ENCODE measurements at places on chromosomes 1 and 21. TPM values are rescaled to one million over a fixed set of nuclear protein-coding genes. Genes with fewer than 3 reads are reported as not detected.

DNA sequence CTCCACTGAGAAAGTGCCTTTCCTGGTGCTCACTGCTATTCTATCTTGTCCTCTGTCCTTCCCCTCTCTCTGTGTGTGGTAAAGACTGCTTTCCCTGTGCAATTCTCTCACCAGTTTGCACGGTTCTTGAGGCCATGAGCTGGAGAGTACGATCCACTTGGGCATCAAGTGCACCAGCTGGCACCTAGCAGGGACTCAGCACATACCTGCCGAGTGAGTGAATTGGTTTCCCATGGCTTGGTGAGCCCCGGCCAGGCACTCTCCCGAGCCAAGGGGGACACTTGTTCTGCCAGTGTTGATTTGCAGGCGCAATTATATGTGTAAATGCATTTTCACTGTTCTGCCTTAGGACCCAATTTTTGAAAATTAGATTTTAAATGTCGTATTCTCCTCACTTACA is 313.5 kb downstream of the DISC1 start:
- no peak for DNase-seq

- DNase-seq = no peak
These were observed 656.3 kb downstream of the PTPRC start for GRCh38 chr1:199295107-199295506.

GRCh38 chr1:157966031-157966537 is 27.4 kb upstream of the KIRREL1 start:
- DNase-seq = no peak

GRCh38 chr21:44849616-44850130 is 23.8 kb downstream of the PTTG1IP start:
- DNase-seq = no peak

DNA sequence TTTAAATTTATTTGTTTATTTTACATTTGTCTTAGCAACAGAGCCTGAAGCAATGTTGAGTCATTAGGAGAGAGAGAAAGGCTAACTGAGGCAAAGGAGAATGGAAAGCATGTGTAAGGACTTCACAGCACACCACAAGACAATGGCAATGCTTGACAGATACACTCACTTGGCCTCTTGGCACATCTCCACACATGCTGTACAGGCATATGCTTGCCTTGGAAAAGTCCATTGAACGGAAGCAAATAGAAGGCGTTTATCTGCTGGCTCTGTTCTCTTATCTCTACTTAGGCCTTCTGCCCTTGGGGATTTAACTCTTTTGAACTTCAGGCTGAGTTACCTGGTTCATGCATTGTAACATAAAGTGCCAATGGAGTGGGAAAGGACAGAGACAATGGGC is 262.2 kb upstream of the POU3F1 start:
- DNase-seq = no peak

GRCh38 chr1:53046930-53047329 is 15.1 kb upstream of the PODN start:
- peak; percentile 68 for DNase-seq

- DNase-seq = no peak
These were observed 54.9 kb upstream of the RUNX3 start for GRCh38 chr1:24984800-24985522.

- no peak for DNase-seq
These were observed 193.9 kb upstream of the LMO4 start for GRCh38 chr1:87134625-87135328.

GRCh38 chr1:22176258-22176657 is 33.4 kb upstream of the WNT4 start:
- DNase-seq = no peak

GRCh38 chr1:232283864-232284263 is 346.1 kb downstream of the SIPA1L2 start:
- no peak for DNase-seq

- DNase-seq = no peak
These were observed 357.0 kb upstream of the PTBP2 start for GRCh38 chr1:96364576-96364975.

GRCh38 chr1:24643363-24644099 is 429 bp downstream of the SRRM1 start:
- DNase-seq = peak; percentile 17

DNA sequence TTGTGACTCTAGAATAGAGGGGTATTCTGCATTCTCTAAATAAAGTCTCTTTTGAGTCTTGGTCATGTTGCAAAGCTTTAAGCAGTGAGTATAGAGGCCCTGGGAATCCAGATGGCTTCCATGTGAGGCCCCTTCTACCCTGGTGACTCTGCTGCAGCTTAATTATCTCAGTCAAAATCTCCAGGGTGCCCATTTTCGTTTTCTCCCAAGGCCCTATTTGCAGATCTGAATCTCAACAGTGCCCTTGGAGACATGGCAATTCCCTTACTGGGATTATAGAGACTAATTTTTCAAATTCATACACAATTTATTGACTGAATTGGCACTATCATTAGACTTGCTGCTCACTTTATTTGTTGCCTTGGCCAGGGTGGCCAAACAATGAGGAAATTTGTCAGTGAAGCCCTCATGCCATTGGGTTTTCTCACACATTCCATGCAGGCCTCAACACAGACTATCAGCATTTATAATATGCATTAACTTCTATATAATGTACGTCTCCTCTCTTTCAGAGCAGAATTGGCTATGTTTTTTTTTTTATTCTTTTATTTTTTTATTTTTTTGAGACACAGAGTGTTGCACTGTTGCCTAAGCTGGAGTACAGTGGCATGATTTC is 35.1 kb downstream of the PROX1 start:
- DNase-seq = no peak

DNA sequence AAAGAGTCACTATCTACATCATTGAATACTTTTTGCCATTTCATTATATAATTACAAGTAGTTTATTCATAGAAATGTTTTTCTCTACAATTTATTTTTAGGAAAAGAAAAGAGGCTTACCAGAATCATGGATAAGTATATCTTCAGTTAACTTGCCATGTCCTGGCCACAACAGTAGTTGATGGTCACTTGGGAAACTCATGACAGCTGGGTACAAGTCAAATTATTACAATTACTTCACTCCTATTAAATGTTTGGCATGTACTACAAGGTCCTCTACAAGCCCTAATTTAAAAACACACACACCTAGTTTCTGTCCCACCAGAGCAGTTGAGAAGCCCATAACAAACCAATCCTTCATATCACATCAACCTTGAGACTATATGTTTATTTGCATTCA is 29.4 kb downstream of the PALMD start:
- no peak for DNase-seq

GRCh38 chr1:56105397-56105796 is 474.0 kb downstream of the PLPP3 start:
- DNase-seq = no peak

- DNase-seq = no peak
These were observed 30.3 kb upstream of the PPP2R5A start for GRCh38 chr1:212254853-212255363.

GRCh38 chr1:10302416-10302815 is 92.0 kb downstream of the KIF1B start:
- no peak for DNase-seq

DNA sequence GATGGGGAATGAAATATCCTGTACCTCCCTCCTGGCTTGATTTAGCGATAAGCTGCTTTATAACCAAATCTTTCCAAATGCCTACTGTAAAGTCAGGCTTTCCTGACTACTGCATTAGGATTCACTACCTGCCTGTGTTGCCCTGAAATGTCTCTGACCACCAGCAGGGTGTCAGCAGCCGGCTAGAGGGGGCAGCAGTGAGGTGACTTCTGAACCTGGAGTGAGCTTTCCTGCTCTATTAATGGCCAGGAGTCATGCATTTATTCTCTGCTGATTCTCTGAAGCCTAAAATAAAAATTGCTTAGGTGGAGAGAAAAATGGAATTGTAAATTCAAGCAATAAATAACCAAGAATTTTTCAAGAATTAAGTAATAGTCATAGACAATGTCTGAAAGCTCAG is 2.5 kb downstream of the BACE2 start:
- peak; percentile 51 for DNase-seq

DNA sequence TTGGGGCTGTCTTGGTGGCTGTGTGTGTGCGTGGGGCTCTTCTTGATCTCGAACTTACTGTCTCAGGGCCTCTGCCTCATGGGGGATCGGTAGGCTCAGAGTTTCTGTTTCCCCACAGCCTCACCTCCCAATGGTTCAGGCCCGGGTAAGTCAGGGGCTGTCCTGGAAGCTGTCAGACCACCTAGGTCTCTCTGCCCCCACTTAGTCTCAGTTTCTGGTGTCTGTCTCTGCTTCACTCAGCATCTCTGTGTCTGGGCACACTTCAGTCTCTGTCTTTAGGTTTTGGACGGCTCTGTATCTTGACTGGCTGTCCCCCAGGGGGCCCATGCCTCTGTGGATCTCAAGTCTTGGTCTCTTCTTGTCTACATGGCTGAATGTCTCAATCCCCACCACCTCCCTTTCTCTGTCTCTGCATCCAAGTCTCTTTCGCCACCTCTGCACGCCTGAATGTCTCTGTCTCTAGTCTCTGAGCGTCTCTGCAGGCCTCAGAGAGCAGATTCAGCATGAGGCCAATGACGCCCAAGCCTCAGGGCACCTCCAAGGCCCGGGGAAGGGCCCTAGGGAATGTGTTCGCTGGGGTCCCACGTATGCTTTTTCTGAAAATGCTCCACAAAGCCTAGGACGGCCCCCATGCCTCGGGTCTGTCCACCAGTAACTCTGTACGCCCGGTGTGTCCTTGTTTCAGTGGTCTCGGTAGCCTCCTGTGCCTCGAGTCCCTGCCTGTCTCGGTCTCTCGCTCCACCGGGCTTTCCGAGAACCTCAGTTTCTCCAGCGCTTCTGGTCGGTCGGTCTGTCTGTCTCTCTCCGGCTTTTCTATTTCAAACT is 818 bp downstream of the FHL3 start:
- no peak for DNase-seq

- DNase-seq = no peak
These were observed 117.3 kb upstream of the IRF2BP2 start for GRCh38 chr1:234727018-234727940.

- peak; percentile 10 for DNase-seq
These were observed 347.4 kb downstream of the PDE4B start for GRCh38 chr1:66140072-66140471.

DNA sequence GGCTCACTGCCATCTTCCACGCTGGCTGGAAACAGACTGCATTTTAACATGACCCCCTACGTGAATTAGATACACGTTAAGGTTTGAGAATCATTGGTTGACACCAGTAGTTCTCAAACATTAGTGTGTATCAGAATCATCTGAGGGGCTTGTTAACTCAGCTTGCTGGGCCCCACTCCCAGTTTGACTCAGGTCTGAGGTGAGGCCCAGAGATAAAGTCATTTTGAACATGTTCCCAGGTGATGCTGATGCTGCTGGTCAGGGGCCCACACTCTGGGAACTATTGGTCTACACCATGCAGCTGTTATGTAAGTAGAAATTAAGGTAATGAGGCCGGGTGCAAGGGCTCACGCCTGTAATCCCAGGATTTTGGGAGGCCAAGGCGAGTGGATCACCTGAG is 1.3 kb downstream of the LSM10 start:
- no peak for DNase-seq

GRCh38 chr1:18883636-18884418 is 18.5 kb downstream of the ALDH4A1 start:
- peak; percentile 52 for DNase-seq

GRCh38 chr1:31032266-31032665 is 33.3 kb downstream of the PUM1 start:
- no peak for DNase-seq

- no peak for DNase-seq
These were observed 103.4 kb downstream of the WDR4 start for GRCh38 chr21:42775891-42776290.

DNA sequence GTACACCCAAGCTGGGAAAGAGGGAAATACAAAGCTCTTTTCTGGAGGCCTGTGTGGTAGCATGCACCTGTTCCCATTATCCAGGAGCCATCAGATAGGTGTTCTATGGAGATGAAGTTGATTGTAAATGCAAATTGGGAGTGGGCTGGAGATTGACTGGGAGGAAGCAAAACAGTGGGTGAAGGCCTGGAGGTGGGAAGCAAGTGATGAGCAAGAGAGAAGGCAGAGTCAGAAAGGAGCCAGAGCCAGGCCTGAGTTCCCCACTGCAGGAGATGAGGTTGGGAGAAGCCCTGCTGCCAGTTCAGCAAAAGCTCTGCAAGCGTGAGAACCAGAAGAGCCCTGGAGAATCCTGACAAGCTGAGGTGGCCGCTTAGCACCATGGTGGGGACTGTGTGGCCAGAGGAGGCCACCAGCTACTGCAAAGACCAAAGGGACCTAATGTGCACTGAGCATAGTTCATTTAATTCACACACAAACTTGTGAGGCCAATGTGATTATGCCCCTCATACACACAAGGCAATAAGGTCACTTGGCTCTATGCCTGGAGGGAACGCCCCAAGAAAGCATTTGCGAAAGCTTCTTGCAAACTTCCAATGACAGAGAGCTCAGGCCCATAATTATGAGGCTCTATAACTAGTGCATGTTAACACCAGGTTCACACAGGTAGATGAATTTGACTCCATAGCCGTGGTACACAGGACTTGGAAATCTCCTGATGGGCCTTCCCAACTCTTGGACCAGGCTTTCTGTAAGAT is 73.0 kb upstream of the GRIK3 start:
- no peak for DNase-seq

DNA sequence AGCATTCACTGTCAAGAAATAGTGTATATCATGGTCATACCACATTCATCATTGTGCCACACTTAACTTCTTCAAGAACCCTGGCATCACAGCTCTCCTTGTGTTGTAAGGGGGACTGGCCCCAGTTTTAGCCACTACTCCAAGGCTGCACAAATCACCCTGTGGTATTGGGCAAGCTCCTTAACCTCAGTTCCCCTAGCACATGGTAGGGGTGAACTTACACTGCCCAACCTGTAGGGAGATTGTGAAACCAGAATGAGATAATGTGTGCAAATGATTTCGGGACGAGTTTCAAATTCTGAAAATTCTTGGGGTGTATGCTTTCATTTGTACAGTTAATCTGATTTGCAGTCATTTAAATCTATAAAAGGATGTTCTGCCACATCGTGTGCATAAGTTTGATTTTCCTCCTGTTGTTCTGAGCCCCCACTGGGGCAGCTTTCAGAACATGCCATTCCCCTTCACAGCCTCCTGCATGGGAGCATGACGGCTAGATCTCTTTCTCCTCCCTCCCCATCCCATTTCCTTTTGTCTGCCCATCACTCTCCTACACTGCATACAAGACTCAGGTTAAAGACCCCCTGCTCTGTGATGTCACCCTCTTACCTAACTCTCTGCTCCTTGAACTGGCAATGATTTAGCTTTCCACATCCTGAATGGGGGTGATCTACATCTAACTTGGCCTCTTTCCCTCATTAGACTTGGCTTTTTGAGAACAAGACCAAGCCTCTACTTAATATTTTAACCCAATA is 290.3 kb downstream of the CHRM3 start:
- no peak for DNase-seq

MRPL9 gene
- 136 TPM for total RNA-seq

BTG2 gene
- 11.8 TPM for total RNA-seq

TADA1 gene
- total RNA-seq = 13.6 TPM

ELAVL4 gene
- 0.14 TPM for total RNA-seq

OR2G2 gene
- not detected for total RNA-seq

NUP210L gene
- total RNA-seq = 0.03 TPM

ANKRD45 gene
- 0.05 TPM for total RNA-seq

XCL1 gene
- total RNA-seq = not detected

ABCB10 gene
- total RNA-seq = 27.6 TPM

RNU11 gene
- total RNA-seq = not detected

KRTAP21-3 gene
- total RNA-seq = not detected

GCSAML gene
- not detected for total RNA-seq

KCNJ9 gene
- not detected for total RNA-seq
